ENCODE measurements at places on chromosomes 2 and 18.

- DNase-seq: no peak
These were observed 115.5 kb upstream of the ITGA6 start for GRCh38 chr2:172311921-172312345.

- DNase-seq: no peak
These were observed 218.1 kb upstream of the VWC2L start for GRCh38 chr2:214192711-214193110.

DNA sequence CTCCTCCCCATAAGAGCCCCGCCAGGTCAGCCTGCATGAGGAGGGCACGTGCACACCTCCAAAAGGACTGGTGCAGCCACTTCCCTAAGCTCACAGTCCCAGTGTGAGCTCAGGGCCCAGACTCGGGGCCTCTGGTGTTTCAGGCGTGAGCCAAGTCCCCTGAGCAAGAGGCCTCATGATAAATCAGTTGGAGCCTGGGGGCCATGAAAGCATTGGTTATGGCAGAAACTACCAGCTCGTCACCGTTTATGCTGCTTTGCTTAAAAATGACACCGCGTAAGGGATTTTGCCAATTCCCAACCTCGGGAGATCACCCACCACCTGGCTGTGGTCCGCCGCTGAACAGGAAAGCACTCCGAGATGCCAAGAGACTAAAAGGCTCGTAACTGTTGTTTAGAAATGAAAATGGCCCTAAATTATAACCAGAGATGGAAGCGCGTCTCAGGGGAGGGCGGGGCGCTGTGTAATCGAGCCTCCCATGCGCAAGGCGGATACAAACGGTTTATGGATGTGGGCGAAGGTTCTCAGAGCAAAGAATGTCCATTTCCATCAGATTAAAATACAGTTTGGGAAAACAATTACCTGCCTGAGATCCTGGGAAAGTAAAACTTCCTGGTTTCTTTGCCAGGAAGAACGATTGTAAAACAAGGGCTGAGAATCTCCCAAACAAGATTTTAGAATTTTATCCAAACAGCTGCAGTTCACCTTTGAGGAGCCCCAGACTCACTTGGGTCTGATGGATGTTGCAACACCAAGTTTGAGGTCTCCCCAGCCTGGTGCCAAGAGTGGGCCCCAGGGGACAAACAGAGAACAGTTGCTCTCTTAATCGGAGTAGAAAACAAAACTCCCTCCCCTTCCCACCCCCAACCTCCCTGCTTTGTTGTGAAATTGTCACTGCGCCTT is 141.4 kb downstream of the BCL2 start:
- no peak for DNase-seq

DNA sequence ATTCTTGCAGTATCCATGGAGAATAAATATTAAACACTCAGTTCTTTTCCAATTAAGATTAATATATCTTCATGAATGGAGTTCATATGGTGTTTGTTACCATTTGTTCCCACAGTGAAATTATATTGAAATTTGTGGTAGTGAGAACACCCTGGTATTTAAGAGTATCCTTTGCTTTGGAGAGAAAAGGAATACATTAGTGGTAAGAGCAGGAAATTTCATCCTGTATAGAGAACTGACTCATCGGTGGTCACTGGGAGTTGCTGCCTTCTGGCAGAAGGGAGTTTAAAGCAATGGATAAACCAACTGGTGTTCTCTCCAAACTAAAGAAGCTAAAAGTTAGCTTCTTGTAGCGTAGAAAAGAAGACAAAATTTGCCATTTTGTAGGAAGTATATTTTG is 107.3 kb downstream of the MYO1B start:
- no peak for DNase-seq

DNA sequence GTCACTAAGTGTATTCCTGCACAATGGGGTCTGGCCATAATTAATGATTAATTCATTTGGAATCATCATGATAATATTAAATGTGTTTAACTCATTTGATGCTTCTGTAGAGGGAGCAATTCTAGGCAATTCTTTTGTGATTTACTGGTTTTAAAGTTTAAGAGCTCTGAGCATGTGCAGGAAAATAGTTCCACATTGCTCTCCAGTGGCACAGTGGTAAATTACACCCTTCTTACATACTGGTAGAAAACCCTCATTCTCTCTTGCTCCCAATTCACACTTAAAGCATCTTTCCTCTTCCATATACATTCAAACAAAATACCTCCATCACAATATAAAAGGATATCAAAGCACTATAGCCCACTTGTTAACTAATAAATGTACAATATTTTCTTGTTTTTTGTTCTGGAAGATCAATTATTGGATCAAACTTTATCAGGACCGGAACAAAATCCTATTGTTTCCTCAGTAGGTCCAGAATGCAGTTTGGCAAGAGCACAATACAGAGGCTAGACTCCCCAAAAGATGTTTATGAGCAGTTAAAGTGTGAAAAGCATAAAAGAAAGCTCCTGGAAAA is 844.3 kb downstream of the MBD2 start:
- DNase-seq: no peak

- no peak for DNase-seq
These were observed 167.1 kb downstream of the RAB3GAP1 start for GRCh38 chr2:135219226-135219625.

- DNase-seq: peak; percentile 30
These were observed 613.5 kb upstream of the SETBP1 start for GRCh38 chr18:44067186-44067585.

DNA sequence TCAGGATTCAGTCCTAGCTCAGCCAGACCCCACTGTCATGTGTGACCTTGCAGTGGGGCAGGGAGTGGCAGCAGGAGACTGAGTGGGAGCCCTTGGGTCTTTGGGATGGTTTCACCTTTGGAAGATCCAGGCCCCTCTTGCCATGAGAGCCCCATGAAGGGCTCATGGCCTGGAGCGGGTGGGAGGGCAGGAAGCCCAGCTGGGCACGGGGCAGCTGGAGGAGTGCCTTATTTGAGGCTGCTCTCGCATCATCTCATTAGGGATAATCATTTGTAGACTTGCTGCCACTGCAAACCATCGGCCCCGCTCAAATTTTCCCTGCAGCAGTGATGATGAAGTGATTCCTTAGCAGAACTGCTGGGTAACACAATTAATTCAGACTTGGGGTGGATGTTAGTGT is 73.9 kb downstream of the TGOLN2 start:
- DNase-seq: no peak

DNA sequence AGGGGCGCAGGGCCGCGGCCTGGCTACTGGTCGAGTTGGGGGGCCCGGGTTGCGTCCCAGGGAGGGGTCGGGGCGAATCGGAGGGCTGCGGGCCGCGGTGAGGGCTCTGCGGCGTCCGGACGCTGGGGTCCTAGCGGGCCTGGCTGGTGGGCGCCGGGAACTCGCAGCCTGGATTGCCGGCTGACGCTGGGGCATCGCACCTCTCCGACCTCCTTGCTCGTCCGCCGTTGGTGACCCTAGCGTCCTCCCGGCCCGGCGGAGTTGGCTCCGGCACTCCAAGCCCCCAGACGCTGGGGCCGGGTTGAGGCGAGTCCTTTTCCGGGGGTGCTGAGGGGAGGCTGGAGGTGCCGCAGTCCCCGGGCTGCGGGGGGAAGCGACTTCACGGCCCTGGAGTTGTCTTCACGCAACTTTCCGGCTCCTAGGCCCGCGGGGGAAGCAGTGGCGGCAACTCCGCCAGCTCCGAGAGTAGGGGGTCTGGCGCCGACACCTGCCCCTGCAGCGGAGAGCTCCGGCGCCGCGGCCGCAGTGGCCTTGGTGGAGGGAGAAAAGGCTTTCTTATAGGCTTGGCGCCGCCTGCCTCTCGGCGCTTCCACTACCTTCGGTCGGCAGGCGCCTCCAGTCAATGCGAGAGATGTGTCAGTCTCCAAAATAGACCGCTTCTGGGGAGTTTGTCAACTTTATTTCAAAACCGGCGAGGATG is 70.3 kb downstream of the HAUS1 start:
- no peak for DNase-seq

- no peak for DNase-seq
These were observed 143.7 kb downstream of the EIPR1 start for GRCh38 chr2:3233877-3234276.

- no peak for DNase-seq
These were observed 301.6 kb upstream of the LRATD1 start for GRCh38 chr2:14330884-14331283.

- no peak for DNase-seq
These were observed 57.6 kb downstream of the DOCK10 start for GRCh38 chr2:224984637-224985036.

DNA sequence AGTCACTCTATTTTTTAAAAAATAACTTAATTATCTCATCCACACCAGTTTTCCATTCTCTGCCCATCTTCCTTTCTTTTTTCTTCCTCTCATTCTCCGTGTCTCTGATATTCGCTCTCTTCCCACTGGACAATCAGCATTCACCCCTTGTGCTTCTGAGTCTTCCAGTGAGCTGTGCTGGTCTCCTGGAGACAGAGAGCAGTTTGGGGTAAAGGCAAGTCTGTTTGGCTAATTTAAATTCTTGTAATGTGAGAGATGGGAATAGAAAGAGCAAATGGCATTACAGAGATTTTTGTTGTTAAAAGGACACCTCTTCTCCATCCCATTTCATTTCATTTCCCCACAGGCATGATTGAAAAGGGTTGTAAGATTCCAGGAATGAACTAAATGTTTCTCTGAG is 107.5 kb downstream of the DTNA start:
- no peak for DNase-seq

- no peak for DNase-seq
These were observed 517.2 kb downstream of the PLCL1 start for GRCh38 chr2:198321522-198322088.

DNA sequence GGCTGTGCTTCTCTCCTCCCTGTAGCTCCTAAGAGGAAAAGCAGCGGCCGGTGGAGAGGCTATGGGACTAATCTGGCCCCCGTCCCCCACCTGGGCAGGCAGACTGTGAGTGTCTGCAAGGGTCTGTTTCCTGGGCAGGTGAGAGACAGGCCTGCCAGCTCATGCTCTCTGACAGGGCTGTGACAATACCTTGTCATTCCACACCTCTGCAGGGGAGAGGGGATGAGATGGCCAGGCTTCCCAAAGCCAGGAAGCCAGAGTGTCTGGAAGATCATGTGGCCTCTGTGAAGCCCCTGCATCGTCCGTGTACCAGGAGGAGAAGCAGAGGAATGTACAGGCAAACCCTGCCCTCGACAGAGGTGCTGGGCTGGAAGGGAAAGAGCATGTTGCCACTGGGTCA is 142.5 kb upstream of the GATA6 start:
- no peak for DNase-seq

- DNase-seq: no peak
These were observed 609 bp downstream of the TPGS2 start for GRCh38 chr18:36828157-36828629.

- DNase-seq: no peak
These were observed 108.4 kb downstream of the CTNNA2 start for GRCh38 chr2:79621252-79621651.

GRCh38 chr18:75010689-75011088 is 198.2 kb downstream of the PTGR3 start:
- DNase-seq: no peak

- no peak for DNase-seq
These were observed 41.1 kb downstream of the ASB1 start for GRCh38 chr2:238467792-238468191.

GRCh38 chr2:240456447-240457222 is 21.2 kb downstream of the GPC1 start:
- no peak for DNase-seq

DNA sequence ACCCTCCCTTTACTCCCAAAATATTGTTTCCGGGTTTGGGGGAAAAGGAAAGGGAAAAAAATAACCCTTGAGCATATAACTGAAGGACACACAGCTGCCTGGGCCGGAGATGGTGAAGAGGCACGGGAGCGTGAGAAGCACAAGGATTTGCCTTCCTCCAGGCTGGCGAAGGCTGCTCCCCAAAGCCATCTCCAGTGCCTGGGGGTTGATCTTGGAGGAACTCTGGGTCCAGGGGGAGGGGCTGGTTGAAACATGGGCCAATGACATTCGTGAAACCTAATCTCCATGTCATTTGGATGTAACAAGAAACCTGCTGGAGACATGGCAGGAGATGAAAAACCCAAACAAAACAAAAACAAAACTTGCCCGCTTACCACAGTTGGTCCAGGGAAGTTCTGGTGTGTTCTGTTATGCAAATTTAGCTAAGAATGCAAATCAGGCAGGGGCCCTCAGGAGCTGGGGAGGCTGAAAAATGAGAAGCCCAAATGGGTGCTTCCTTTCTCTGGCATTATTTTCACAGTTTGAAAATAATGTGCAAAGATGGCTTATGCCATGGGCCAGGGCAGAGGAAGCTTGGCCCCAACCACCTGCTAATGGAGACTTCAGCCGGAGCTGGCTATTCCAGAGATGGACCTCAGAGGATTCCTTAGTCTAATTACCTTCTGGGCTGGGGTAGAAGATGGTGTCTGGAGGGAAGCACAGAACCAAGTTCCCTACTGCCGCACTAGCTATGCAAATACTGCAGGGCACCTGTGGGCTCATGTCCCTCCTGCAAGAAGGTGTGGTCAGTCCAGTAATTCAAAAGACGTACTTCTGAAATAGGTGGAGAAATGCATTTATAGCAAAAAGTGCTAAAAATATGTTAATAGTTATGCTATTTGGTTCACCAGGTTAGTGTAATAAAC is 180.9 kb downstream of the BCL2 start:
- DNase-seq: peak; percentile 44

DNA sequence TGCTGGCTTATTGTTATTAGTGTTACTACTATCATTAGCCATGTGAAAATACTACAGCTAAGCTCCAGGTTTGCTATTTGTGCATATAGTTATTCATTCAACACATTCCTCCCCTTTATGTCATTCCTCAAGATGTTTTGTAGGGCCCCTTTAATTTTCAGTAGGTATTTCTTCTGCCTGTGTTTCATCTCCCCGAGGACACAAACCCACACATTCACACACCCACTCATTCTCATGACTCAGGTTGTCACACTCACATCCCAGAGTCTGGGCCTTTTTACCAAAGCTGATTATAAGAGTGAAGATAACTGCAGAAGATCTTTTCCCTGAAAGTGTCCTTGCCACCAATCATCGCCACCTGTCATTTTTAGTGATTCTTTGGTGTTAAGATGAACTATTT is 68.6 kb upstream of the SPOPL start:
- no peak for DNase-seq

DNA sequence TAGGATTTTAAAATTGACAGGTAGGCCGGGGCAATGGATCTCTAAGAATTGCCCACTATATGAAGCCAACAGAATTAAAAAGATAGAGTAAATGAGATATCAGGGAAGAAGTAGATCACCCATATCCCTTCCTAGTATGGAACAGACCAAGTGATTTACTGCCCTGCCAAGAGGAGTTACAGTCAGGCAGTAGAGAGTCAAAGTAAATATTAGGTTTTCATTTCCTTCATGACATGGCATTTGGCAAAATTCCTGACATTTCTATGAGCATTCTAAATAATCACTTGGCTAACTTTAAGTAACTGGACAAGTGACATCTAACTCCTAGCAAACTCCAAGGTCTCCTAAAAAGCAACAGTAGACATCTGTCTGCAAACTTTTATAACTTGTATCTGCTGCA is 33.5 kb downstream of the GALNT5 start:
- DNase-seq: peak; percentile 34

DNA sequence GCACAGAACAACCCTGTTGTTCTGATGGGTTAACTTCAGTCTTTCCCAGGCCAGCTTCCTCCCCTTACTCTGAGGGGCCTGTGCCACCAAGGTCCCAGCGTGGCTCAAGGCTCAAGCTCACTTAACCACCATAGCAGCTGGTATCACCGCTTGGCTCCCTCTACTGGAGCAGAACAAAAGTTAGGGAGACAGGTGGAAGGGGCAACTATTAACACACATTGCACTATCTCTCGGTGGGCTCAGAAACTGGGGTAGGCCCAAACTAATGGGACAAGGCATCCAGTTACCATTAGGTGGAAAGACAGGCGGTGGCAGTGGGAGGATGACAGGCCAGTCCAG is 88.7 kb upstream of the ATL2 start:
- DNase-seq: no peak

Measured in NCI-H2029 (cell line).